ENCODE measurements at places on chromosomes 3 and 15. TPM values are rescaled to one million over a fixed set of nuclear protein-coding genes. Genes with fewer than 3 reads are reported as not detected.

GRCh38 chr3:174444391-174444790, 414.7 kb upstream of the NAALADL2 start:
- DNase-seq: no peak

- DNase-seq: no peak
These were observed 423.1 kb downstream of the CNTN6 start for GRCh38 chr3:1515882-1516281.

DNA sequence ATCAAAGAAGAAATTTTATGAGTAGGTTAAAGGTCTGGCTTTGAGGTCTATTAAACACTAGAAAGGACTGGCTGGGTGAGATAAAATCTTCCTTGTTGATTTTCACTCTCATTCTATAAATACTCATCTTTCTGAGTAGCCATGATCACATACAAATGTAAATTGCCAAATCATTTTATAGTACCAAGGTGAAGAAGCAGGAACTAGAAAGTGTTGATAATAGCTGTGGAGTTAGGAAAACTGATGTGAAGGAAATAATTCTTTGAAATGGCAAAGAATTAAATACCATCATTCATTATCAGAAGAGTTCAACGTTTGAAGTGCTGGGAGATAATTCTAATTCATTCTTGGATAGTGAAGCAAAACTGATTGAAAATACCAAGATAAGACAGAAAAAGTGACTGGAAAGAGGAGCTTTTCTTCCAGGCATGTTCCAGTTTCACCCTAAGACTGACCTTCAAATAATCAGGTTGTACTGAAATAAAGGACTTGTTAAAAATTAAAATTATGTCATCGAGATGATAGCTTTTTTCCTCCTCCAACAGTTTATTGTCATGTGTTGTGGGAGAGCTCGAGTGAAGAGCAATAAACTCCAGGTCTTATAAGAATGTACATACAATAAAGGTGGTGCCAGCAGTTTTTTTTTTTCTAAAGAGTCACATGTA, 17.4 kb downstream of the THBS1 start:
- no peak for DNase-seq

FAM81A gene
- total RNA-seq: 1.0 TPM

NDN gene
- total RNA-seq: 34.8 TPM
